ENCODE measurements at places on chromosomes 16 and 17.

GRCh38 chr16:19003935-19004334 is 20.2 kb downstream of the TMC7 start:
- DNase-seq: no peak

GRCh38 chr16:31333686-31334649 is 21.0 kb upstream of the ITGAX start:
- DNase-seq: no peak

DNA sequence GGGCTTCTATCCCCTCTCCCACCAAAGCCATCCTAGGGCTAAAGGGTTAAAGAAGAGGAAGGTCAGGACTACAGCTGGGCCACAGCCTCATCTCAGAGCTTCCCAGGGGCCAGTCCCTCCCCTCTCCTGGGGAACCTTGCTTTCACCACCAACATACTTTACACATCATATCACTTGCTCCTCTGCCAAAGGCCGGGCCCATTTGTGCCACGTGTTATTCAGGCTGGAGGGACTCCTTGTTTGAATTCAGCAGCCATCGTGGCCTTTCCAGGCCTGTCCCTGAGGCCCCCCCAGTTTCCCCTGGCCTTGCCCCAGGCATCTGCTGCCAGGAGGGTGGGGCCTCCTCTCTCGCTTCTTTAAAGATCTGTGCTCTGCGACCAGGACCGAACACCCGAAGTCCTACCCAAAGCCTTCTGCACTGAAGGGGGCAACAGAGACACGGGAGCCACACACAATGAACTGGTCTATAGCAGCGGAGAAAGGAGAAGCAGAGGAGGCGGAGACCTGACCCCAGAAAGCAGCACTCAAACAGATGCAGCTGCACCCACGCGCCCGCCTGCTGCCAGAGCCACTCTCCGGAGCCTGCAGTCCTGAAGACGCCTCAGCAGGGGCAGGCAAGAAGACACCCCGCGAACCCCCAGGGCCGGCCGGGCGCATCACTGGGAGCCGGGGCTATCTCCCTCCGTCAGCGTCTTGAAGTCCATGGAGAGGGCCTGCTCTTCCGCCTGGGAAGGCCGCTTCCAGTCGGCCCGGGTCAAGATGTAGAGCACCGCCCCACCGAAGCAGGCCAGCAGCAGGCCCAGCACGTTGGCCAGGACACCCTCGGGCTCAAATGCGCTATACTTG is 12.1 kb downstream of the CYB561 start:
- no peak for DNase-seq

DNA sequence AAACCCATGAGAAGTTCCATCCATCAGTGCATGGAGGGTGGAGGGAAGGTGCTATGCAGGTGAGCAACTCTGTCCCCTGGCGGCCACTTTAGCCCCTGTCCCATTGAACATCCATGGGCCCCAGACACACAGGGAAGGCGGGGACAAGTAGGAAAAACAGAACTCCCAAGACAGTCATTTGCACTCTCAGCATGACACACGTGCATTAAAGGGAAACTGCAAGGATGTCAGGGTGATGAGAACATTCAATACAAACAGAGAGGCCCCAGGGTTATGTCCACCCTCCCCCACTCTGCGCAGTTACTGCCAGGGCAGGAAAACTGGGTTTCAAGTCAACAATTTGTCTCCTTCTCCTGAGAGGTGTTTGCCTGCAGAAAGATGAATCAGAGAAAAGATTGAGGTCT is 44.0 kb upstream of the AKTIP start:
- no peak for DNase-seq

DNA sequence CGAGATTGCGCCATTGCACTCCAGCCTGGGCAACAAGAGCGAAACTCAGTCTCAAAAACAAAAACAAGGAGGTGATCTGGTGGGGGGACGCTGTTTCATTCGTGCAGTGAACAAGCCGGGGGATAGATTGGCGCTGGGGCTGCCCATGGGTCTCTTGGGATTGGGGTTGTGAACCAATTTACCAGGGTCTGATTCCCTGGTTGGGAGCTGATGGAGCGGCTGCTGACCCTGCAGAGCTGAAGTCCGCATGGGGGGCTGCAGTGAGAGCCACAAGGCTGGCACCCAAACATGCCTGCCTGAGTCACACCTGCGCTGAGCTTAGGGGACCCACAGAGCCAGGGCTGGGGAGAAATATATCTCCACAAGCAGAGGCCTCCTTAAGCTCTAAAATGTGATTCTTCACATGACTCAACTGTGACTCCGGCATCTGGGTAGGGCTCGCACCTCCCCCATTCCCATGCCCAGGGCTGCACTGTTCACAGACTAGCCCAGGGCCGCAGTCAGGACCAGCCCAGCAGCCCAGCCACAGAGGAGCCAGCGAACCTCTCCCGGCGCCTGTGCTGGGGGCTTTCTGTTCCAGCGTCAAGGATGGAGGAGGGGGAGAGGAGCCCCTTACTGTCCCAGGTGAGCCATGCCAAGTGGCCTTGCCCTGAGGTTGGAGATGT is 5.0 kb downstream of the TSPAN10 start:
- DNase-seq: no peak

GRCh38 chr17:43353393-43353792 is 45.4 kb upstream of the ARL4D start:
- DNase-seq: no peak

DNA sequence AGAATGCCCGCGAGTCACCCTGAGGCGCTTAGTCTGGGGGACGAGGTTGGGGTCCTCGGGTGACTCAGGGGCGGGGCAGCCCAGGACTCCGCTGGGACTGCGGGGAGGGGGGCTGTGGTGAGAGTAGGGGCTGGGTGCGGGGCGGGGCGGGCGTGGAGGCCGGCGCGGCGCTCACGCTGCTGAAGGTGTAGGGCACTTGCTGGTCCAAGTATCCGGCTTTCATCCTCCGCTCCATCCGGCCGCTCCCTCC is 832 bp downstream of the ETV4 start:
- DNase-seq: no peak

DNA sequence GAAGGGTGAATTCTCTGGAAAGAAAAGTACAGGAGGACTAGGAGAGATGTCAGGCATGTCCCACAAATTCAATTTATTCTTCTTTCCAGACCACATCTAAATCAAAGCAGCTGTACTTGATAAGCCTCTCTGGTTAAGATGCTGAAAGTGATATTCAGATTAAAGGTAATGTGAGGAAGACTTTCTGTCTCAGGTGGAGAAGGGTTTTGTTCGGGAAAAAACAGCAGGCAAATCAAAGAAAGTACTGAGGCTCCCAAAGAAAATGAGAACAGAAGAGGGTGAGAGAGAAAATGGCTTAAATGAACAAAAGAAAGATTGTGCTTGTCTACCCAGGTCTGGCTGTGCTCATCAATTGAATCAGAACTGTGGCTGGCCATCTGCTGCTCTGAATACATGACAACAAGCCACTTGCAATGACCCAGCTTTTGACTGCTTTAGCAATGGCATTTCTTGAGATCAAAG is 55.6 kb downstream of the MMD start:
- no peak for DNase-seq

DNA sequence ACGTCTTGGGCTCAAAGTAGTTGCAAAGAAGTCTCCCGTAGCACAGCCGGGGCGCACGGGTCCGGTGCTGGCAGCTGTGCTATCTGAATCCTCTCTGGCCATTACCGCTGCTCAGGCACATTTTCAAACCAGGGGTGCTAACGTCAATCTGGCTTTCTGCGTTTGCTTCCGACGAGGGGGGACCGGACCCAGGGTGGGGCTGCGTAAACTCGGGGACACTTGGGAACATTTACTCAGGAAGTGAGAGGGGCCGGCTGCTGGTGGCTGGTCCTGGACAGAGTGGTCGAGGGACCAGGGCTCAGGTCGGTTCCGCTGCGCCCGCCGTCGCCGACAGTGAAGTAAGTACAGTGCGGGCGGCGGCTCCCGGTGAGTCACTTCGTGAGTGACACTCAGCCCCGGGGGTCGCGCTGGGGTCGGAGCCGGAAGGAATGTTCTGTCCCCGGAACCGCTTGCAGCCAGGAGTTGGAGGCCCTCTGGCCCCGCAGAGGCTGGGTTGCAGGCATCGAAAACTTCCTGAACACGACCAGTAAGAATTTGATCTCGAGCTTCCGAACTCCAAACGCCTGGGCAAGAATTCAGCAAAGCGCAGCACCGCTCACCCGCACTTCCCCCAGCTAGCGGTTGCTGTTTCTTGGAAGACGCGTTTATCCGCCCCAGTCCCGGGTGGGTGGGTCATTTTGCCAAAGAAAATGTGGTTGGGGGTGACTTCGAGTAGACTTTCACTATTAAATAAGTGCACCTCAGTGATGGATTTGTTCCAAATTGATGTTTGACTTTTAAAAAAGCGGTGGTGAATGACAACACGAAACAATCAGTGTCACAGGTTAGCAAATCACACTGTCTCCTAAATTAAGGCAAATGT is 1.4 kb upstream of the HS3ST3B1 start:
- DNase-seq: peak; percentile 57

GRCh38 chr16:60181536-60181935 is 1447.4 kb upstream of the GOT2 start:
- no peak for DNase-seq

GRCh38 chr16:6206080-6206479 is 1108.5 kb upstream of the EEF2KMT start:
- no peak for DNase-seq

DNA sequence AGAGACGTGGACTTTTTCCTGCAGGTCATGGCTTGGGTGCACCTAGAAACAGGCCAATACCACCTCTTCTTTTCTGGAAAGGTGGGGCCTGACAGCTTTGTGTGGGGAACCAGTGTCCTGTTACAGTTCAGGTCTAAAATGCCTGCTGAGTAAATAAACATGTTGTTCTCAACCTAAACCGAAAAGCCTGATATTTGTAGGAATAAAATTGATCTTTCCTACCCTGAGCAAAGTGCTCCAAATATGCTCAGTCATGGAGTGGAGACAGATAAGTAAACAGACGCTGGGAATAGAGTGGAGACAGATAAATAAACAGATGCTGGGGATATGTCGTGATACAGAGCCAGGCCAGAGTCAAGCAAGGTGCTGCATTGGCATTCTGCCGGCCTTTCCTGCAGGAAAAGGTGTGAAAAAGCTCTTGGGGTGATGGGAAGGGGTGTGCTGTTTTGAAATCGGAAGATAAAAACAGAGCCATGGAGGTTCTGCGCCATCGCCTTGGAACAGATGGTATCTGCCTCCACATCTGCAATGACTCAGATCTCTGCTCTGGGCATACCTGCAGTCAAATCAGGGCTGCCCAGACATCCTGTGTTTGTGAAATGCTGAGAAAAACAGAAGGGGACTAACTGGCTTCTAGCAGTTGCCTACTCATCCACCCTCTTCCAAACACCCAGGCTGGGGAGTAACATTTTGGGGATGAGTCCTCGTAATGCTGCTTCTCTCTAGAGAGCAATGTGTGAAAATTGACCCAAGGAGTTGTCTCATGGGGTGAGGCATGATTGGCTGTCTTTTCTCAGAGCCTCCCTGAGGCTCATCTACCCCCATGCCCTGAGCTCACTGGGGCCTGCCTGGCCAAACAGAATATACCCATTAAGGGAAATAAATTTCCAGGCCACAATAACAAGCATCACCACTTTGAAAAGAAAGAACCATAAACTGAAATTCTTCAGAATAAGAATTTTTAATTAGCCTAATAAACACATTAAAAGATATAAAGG is 16.8 kb upstream of the TRPV2 start:
- no peak for DNase-seq

DNA sequence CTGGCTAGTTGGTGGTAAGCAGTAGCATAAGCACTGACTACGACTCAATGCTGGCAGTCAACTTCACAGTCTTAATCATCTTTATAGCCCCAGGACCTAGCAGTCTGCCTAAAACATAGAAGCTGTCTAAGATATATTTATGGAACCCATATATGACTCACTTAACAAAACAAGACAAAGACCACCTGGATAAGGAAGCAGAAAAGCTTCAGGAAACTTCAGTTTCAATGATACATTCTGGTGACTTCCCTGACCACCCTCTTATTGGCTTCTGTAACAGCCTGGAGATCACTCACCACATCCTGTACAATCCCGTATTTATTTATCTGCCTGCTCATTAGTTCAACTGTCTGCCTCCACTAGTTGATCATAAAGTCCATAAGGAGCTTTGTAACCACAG is 95.5 kb downstream of the PMP22 start:
- DNase-seq: no peak

DNA sequence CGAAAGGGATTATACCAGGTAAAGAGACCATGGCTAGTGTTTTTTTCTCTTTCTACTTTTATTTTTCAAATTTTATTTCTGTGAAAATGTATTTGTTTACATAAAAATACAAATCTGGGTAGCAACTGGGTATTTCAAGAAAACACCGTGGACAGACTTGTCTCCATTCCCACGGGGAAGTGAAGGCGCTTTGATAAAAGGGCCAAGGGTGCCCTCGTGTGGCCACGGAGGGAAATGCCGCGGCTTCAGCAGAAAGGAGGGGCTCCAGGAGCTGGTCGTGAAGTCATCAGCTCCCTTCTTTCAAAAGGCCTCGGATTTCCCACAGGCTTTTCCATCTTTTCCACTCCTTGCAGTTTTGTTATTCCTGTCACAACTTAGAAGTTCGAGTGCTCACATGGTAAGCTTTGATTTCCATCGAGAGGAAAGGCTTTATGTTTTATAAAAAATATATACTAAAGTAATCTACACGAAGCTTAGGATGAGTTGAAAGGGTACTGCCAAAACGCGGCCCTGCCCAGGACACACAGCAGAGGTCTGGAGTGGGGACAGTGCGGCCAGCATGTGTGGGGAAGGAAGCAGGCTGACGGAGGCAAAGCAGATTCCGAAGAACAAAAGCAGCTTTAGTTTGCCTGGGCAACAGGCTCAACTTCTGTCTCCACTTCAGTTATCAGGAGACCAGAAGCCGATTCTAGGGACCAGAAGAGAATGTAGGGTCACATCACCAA is 15.3 kb upstream of the MNT start:
- DNase-seq: peak; percentile 93

DNA sequence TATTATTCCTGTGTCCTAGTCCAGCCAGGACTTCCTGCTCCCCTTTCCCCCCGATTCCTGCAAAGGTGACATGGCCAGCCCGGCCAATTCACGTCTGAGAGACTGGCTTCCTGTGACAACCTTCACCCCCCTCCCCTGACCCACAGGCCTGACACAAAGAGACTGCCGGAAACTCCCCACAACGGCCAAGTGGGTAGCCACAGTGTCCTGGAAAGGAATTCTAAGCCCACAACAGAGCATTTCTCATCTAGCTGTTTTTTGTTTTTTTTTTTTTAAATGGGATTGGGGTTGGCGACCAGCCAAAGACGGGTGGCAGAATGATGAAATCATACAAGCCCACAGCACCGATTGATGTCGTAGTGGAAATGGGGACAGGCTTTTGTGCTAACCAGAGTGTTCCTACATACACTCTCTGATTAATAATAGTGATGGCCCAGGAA is 2.8 kb upstream of the XAF1 start:
- DNase-seq: no peak
